ENCODE measurements at places on chromosomes 2 and 18.

DNA sequence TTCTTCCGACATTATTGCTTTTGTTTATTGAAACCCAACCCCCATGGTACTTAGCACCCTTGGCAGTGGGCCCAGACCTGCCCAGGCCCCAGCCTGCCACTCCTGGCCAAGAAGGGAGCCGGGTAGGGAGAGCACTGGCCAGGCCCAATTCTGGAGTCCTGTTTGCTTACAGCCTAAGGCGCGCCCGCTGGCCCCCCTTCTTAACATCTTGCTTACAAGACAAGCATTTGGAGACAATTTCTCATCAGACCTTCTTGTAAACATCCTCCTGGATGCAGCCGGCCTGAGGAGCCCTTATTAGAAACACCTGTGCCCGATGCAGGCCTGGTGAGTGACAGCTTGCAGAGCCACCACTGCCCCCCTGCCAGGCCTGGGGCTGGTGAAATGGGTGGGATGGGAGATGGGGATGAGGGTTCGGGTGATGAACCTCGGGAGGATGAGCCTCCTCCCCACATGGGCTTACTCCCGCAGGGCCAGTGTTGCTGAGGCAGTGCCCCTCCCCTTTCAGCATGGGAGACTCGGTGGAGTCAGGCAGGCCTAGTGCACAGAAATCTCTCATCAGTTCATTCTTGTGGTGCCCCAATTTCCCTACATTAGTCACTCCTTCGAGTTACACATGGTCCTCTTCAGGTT, 217.5 kb downstream of the CYP26B1 start:
- no peak for DNase-seq

DNA sequence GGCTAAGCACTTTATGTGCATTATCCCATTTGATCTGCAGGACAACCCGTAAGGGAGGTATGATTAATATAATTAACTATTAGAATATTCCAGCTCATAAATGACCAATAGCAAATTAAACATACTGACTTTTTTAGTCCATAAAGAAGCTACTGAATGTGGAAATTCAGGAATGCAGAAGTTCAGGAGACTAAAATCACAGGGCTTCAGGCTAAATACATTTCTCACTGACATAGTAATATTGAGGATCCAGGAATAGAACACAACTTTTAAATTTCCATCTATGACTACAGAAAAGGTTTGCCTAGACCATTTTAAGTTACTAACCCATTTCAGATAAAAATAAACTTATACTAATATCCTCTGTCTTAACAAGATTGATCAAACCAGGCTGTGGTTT, 97.4 kb upstream of the CCDC195 start:
- DNase-seq: no peak

- DNase-seq: no peak
These were observed 40.9 kb upstream of the ORC2 start for GRCh38 chr2:201004370-201004769.

GRCh38 chr18:47931718-47932103, 1.3 kb upstream of the SMAD2 start:
- peak; percentile 8 for DNase-seq

DNA sequence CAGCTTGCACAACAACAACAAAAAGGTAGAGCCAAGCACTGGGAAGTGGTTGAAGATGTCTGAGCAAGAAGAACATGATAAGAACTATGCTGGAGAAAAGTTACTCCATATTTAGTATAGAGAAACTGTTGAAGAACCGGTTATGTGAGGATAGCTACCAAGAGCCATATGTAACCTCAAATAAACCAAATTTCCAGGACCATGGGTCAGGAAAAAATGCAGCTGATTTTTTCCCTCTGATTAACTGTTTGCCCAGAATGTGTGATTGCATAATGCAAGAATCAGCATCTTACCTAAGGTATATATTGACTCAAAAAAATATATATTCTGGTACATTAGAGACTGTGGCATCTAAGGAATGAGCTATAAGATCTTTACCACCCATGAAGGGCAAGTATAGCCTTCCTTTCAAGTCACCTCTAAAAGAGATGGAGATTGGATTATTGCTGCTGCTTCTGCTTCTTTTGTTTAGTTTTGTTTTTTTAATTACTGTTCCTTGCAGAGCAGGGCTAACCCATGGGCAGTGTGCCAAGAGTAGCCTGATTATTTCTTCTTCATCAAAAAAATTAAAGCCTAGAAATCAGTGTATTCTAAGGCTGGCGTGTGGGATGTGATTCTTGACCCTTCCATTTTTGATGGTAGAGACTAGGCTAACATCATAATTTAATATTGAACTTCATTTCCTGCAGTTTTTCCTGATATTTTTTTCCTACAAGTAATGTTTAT, 76.9 kb upstream of the MAP3K20 start:
- DNase-seq: no peak

- DNase-seq: no peak
These were observed 223.2 kb downstream of the MYO3B start for GRCh38 chr2:170401187-170401586.

GRCh38 chr2:53786352-53786704, 425 bp downstream of the ASB3 start:
- DNase-seq: no peak

- no peak for DNase-seq
These were observed 710 bp downstream of the SEC11C start for GRCh38 chr18:59140302-59140885.

Data from SIG-M5 (cell line).